ENCODE measurements at places on chromosomes 16 and 17.

DNA sequence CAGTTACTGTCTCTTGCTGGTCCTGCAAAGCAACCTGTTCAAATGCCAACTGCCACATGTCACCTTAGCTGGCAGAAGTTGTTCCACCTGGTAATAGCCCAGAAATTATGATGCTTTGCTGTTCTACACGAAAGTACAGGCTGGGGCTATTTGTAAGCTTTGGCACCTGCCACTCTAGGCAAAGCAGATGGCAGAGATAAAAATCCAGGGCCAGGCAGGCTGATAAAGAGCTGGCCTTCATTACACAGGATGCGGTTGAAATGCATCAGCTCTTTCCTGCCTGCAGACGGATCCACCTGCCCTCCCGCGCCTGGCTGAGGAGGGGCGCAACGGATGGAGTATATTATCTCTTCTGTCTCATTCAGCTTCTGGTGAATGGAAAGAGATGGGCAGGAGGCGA, 29.3 kb upstream of the KDM8 start:
- DNase-seq = peak; percentile 59

DNA sequence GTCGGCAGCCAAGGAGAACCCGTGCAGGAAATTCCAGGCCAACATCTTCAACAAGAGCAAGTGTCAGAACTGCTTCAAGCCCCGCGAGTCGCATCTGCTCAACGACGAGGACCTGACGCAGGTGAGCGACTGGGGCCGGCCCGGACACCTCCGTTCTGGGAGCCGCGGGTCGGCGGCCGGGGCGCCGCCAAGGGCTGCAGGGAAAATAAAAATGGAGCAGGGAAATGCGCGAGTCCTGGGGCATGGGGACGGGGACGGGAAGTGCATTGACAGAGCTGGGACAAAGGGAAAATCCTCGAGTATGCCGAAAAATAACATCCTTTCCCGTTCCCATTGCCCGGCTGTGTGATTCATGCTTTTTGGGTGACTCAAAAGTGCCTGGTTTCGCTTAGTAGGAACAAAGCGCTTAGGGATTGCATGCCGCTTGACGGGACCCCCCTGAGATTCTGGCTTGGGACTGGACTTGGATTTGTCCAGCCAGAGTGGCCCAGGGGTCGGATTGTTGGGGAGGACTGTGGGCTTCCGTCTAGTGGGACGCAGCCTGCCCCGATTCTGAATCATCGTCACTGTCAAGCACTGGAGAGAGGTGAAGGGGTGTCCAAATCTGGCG, 699 bp downstream of the MPRIP start:
- peak; percentile 29 for DNase-seq

GRCh38 chr17:4467287-4467686, 31.4 kb upstream of the SPNS2 start:
- DNase-seq = no peak

DNA sequence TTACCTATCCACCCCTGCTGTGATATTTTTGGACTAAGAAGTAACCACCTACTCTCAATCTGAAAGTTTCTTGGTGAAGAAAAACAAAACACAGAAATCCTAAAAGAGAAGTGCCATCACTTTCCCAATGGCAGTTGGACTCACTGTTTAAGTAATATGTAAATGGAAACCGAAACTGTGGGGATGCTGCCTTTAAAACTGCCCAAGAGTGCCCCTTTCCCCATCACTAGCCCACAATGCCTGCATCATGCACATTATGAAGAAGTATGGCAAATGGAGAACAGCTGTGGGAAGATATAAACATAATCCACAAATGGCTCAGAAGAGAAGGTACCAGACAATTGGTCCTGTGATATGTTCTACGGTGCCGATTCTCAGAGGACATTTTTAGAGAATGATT, 33.5 kb upstream of the SLC6A2 start:
- no peak for DNase-seq

GRCh38 chr16:24114876-24115275, 141.3 kb upstream of the CACNG3 start:
- no peak for DNase-seq

DNA sequence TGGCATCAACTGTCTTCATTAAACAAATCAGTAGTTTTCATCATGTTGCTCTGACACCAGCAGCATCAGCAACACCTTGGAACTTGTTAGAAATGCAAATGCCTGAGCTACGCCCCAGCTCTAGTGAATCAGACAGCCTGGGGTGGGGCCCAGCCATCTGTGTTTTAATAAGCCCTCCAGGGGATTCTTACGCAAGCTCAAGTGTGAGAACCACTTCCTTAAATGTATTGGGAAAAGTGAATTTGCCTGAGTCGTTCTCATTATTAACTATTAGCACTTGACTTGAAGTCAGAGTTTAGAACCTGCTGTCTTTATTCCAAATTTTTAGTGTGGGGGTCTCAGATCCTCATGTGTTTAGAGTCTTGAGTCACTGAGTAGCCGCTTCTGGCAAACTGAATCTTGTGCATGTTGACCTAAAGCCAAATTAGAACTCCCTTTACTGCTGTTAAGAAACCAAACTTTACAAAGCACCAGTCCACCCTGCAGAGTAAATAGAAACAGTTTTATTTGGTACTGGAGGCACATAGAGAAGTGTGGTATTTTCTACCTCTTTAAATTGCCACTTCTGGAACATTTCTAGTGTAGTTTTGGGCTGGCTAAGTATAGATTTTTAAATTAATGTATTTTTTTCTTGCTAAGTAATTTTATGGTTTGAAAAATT, 137.4 kb upstream of the COX10 start:
- DNase-seq = no peak

- DNase-seq = no peak
Observed at GRCh38 chr17:35175638-35176415, 18.4 kb downstream of the SLC35G3 start.

DNA sequence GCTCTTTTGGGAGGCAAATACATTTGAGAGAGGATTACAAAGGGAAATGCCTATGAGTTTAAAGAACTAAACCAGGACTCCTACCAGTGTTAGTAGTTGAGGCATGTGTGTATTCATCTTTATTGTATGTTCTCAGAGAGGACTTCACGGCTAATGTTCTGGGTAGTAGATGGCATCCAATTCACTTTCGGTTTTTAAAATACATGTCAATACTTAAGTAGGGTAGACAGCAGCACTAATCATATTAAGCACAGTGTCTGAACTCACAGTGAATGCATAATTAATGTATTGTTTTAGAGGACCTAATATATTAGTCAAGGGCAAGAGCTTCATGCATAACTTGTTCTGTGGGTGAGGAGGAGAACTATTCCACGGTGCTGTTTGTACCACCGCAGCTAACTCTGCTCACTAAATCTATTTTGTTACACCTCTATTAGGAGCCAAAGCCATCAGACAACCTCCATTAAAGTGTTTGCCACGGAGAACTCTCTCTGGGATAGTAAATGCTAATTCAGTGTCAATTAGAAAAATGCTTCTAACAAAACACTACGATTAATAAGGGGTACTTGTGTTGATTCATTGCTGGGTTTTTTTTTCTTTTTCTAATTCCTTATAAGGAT, 56.3 kb downstream of the COX10 start:
- DNase-seq = no peak

All from stimulated activated naive CD8-positive, alpha-beta T cell treated with anti-CD3 and anti-CD28 coated beads, Interleukin-15, amount 100 ng/mL, for 72 hours (primary cell).